ENCODE measurements at places on chromosomes 1 and 21. TPM values are rescaled to one million over a fixed set of nuclear protein-coding genes. Genes with fewer than 3 reads are reported as not detected.

Gene RNU1-4
- not detected for polyA plus RNA-seq

Gene PLA2G2D
- not detected for polyA plus RNA-seq

Gene MYBPH
- 0.34 TPM for polyA plus RNA-seq

Gene TCEA3
- polyA plus RNA-seq, result 77.7 TPM

Gene OR2L13
- not detected for polyA plus RNA-seq

Gene PIGR
- 3.9 TPM for polyA plus RNA-seq

Gene FCRL4
- not detected for polyA plus RNA-seq

Gene PPFIA4
- 0.12 TPM for polyA plus RNA-seq

Gene MSH4
- polyA plus RNA-seq, result 0.06 TPM

Gene FMO5
- 7.6 TPM for polyA plus RNA-seq

Gene FOXE3
- polyA plus RNA-seq, result not detected

Gene VANGL2
- polyA plus RNA-seq, result 1.9 TPM

Gene C1orf87
- not detected for polyA plus RNA-seq

Gene SYPL2
- 2.5 TPM for polyA plus RNA-seq

Gene CHRNB2
- polyA plus RNA-seq, result 0.38 TPM

Gene BSND
- polyA plus RNA-seq, result not detected

Gene SPRR1B
- 2.6 TPM for polyA plus RNA-seq

Gene TPTE
- polyA plus RNA-seq, result not detected

Gene EDN2
- polyA plus RNA-seq, result 1.4 TPM

Gene GOLT1A
- 0.94 TPM for polyA plus RNA-seq

Gene ZFP69B
- polyA plus RNA-seq, result 0.70 TPM

Gene CYP4A22
- polyA plus RNA-seq, result not detected

Gene AGMAT
- polyA plus RNA-seq, result 0.21 TPM

Gene LCE3D
- polyA plus RNA-seq, result not detected

Gene TOMM20
- 59.3 TPM for polyA plus RNA-seq

Gene AJAP1
- polyA plus RNA-seq, result 0.11 TPM

Gene SH2D5
- polyA plus RNA-seq, result 0.03 TPM

Gene LCE1B
- not detected for polyA plus RNA-seq
